H54 (cell line): ENCODE measurements at places on chromosomes 4 and X.
A peak's percentile ranks its signal among the peaks of the same experiment; 100 is the strongest.

DNA sequence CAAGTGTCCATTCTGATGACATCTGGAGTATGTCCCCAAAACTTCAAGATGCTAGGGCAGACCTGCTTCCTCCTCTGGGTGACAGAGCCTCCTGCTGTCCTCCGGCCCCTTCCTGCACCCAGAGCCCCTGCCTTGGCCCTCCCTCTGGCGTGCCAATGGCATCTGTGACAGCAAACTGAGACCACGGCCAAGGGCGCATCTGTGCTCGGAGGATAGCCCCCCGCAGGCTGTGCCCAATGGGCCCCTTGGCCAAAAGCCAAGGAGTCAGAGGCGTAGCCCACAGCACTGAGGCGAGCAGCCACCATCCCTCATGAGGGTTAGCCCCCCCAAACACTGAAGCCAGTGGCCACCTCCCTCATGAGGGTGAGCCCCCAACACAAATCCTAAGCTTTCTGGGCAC lies 7.9 kb downstream of the LRPAP1 start:
- no peak for DNase-seq

- no peak for DNase-seq
Measured at GRCh38 chr4:88745581-88746163, 48.0 kb upstream of the NAP1L5 start.

GRCh38 chr4:126627255-126627654 lies 1005.5 kb upstream of the INTU start:
- DNase-seq = no peak

GRCh38 chr4:99300934-99301333 lies 10.1 kb upstream of the ADH1A start:
- no peak for DNase-seq

DNA sequence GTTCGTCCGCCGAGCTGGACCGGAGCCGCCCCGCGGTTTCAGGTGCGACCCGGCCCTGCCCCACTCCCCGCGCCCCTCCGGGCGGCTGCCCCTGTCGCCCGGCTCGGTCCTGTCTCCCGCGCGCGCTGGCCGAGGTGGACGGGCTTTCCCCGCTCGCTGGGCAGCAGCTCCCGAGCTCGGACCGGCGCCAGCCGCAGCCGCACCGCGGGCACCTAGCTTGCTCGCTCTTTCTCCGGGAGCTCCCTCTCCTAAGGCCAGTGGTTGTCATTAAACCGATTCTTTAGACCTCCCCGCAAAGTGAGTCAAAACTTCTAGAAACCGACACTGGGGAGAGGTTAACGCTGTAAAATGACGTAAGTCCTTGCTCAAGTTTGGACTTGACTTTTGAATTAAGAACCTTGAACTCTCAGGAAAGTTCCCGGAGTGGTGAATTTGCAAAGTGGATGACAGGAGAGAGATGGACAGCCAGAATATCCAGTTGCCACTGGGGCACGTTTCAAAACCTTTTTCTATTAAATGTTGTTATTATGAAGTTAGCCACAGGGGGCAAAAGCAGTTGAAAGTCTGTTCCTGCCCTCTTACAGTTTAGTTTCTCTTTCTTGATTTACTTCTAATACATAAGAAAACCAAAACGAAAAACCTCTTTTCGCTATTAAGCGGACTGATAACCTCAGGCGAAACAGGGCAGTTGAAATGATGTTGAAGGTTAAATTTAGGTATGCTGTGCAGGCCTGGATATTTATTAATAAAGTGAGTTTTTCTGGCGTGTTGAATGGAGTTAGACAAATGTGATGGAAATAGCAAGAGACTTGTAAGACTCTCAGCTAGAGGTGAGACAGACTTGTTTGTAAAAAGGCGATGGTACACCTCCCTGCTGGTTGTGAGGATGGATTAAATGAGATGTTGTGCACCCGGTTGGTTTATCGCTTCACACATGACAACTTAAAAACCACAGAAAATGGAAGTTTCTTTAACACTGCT lies 847 bp downstream of the PI4K2B start:
- peak; percentile 28 for DNase-seq

- DNase-seq = no peak
Measured at GRCh38 chr4:80082693-80083092, 9.7 kb upstream of the ANTXR2 start.

GRCh38 chr4:16043642-16044498 lies 40.0 kb downstream of the PROM1 start:
- DNase-seq = no peak

GRCh38 chr4:163540977-163541376 lies 46.5 kb downstream of the TMA16 start:
- DNase-seq = peak; percentile 17

GRCh38 chr4:177275999-177276398 lies 33.7 kb upstream of the NEIL3 start:
- DNase-seq = no peak
